ENCODE measurements at places on chromosomes 5 and 9. TPM values are rescaled to one million over a fixed set of nuclear protein-coding genes. Genes with fewer than 3 reads are reported as not detected.

DNA sequence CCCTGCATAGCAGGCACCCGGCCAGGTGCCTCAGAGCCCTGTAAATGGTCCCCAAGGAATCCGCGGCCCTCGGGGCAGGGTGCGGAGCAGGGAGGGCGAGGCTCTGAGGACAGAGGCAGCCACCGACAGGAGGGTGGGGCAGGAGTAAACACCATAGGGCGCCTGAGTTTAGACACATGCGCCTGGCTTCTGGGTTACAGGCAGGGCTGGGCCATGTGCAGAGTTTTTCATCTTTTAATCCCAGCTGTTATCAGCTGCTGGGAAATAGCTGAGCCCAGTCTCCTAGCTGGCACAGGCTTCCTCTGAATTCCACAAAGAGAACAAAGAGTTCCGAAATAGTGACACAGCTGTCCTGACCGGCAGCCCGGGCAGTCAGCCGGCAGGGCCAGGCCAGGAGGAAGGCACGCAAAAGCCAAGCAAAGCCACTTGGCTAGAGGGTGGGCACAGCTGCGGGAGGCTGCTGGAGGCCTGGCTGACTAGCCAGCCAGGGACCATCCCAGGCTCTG is 98.9 kb upstream of the PHYKPL start:
- DNase-seq, result no peak

GRCh38 chr9:27369591-27369990 is 72.6 kb upstream of the EQTN start:
- no peak for DNase-seq

DNA sequence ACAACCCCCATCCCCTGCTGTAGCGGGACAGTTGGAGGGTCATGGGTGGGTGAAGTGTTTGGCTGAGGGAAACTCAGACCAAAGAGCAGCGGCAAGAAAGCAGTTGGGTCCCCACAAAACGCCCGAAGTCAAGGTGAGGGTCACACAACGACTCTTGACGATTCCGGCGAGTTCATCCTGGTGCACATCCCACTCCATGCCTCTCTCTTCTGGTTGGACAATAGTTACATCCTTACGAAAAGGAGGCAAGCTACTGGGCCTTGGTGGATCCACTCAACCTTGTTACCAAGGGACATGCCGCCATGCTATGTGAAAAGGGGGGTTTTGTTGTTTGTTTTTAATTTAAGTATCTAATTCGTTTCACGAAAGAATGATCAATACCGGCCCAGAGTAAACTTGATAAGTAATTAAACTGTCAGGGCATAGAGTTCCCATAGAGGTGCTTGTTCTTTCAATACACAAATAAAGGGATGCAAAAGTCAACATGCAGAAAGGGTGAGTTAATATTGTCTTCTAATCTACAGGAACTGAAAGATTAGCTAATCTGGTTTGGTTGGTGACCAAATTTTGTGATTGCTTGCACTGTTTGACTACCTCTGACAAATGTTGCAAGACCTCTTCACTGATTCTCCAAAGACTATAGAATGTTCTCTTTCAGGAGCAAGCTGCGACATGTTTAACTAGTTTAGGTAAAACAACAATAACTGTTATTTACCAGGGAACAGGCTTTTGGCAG is 732 bp upstream of the SMIM15 start:
- DNase-seq, result no peak

DNA sequence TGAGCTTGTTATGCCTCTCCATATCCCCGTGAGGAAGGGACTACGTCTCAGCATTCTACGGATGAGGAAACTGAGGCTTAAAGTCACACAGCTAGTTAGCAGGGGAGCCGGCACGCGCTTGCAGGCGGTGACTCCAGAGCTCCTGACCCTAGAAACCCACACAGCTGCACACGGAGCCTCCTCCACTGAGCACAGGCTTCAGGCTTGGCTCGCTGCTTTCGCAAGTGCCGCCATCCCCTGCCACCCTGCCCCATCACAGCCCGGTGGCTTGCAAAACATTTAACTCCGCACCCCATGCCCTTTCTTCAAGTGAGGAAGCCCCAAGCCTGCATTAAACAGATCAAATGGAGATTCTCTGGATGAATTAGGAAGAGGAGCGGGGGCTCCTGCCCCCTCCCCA is 138.3 kb downstream of the HSD17B3 start:
- DNase-seq, result no peak

DNA sequence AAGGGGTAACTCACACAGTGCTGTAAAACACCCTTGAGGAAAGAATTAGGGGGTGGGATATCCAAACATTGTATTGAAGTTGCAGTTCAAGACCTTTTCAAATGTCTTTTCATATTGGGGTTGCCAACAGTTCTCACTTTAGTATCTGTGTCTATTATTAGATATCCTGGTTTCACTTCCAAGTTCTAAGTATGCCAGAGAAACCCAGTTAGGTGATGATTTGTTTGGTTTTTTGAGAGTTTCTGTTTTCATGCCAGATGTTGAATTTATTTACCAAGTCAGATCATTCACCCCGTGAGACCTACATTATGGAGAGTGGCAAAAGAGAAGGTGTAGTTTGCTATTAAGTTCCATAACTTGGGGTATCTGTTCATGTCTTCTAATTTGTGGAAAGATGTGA is 64.5 kb downstream of the C9orf152 start:
- DNase-seq, result no peak

- DNase-seq, result no peak
Measured at GRCh38 chr9:114238891-114239875, 83.7 kb upstream of the ORM1 start.

DNA sequence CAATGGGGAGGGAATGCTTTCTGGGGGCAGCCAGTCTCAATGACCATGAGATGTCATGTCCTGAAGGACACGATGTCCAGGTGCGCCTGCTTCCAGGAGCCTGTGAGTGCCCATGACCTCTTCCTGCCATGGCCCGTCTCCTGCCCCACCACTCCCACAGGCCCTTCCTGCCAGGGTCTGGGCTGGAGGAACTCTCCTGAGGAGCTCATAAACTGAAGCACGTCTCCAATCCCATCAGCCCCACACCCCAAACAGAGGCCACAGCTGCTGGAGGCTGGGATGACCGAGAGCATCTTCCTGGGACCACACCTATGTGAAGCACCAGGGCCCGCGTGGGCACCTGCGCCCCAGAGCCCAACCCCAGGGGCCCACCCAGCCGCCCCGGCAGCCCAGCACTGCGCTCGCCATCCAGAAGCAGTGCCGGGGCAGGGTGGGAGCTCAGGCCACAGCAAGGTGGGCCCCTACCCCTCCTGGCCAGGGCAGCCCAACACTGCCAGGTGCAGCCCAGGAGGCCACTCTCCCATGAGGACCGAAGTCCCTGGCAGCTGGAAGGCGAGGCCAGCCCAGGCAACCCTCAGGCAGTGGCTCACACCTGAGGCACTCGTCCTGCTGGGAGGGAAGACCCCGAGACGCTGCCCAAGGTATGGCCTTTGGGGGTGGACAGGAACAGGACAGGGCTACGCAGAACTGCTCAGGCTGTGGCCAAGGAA is 53.9 kb upstream of the UBAC1 start:
- DNase-seq, result no peak

GRCh38 chr9:18261181-18261580 is 212.8 kb upstream of the ADAMTSL1 start:
- DNase-seq, result no peak

DNA sequence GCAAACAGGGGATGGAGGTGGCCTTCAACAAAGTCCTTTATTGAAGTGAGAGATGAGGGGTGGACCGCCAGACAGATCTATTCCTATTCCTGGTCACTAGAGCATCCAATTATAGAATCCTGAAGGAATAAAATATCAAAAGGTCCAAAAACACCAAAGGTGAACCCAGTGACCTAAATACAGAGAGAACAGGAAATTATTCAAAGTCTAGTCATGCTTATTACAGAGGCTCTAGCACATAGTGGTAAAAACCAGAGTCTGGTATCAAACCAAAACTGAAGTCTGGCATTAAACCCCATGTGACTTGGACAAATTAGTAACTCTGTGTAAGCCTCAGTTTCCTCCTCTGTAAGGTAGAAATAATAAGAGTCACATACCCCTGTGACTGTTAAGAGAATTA is 100.5 kb upstream of the SNX2 start:
- DNase-seq, result no peak

DNA sequence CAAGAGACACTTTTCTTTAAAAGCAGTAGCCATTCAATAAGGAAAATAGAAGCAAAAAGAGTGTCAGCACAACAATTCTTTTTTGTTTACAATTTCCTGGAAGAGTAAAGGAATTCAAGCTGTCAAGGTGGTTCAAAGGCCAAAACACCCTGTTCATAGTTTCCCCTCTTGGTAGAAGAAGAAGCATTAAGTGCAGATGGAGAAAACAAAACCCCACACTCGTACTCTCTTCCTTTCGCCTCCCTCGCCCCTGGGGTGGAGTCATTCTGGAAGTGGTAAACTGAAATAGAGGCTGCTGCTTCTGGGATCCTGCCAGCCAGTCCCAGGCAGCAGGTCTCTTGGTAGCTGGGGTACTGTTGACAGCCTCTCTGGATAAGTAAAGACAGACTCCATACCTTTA is 105.0 kb downstream of the ANKRD55 start:
- no peak for DNase-seq

GRCh38 chr9:127778280-127779135 is at the start of gene SH2D3C:
SH2D3C (minus strand) TSS chr9:127778666; CDS start chr9:127778627, 39 bp downstream.
- DNase-seq, result no peak

- no peak for DNase-seq
Measured at GRCh38 chr9:137757613-137758029, 120.0 kb upstream of the CACNA1B start.

- no peak for DNase-seq
Measured at GRCh38 chr5:171663311-171664085, 122.1 kb upstream of the SMIM23 start.

- DNase-seq, result no peak
Measured at GRCh38 chr5:139413153-139413552, 9.3 kb upstream of the SPATA24 start.

GRCh38 chr5:9533562-9534364 is 12.1 kb downstream of the SEMA5A start:
- no peak for DNase-seq

DNA sequence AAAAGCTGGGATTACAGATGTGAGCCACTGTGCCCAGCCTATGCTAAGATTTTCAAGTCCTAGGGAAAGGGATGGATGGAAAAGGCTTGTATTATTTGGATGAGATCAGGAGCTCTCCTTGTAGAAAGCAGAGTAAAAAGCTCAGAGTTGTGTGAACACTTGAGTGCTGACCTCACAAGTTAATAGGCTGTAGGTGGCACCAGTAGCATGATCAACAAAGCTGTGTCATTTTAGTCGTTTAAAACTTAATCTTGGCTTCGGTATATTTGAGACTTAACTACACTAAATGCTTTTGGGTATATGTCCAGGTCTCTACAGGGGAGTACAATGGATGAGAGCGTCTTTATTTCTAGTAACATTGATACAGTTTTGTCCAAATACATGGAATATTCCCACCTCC is 264.2 kb downstream of the TMEM38B start:
- DNase-seq, result no peak

- DNase-seq, result no peak
Measured at GRCh38 chr9:136198605-136199083, 6.3 kb downstream of the LHX3 start.

- no peak for DNase-seq
Measured at GRCh38 chr9:14522627-14523379, 170.4 kb downstream of the ZDHHC21 start.

GRCh38 chr5:80591352-80591751 is 21.3 kb upstream of the ANKRD34B start:
- DNase-seq, result no peak

GRCh38 chr5:14591548-14591947 is 10.0 kb downstream of the OTULINL start:
- DNase-seq, result no peak

The PLAC8L1 gene
- total RNA-seq, result not detected

The FABP6 gene
- not detected for total RNA-seq

The PCDHGA8 gene
- total RNA-seq, result 0.46 TPM

The ADAMTS13 gene
- 0.53 TPM for total RNA-seq

The GMCL2 gene
- total RNA-seq, result not detected

The PJA2 gene
- 74.8 TPM for total RNA-seq

The IL13 gene
- total RNA-seq, result not detected

The PCDHGA6 gene
- 1.3 TPM for total RNA-seq

The FCN2 gene
- not detected for total RNA-seq

The PCDHGB7 gene
- 4.8 TPM for total RNA-seq

The CCL19 gene
- not detected for total RNA-seq

The GABBR2 gene
- 13.7 TPM for total RNA-seq

The IFNA2 gene
- not detected for total RNA-seq

The LEAP2 gene
- 0.67 TPM for total RNA-seq

The CDC20B gene
- 0.07 TPM for total RNA-seq

The FPGS gene
- 71.4 TPM for total RNA-seq
